NCI-H1417 (cell line): ENCODE measurements at places on chromosomes 5 and 9.

GRCh38 chr5:56774957-56775356 is 40.4 kb upstream of the MAP3K1 start:
- no peak for DNase-seq

GRCh38 chr5:4230786-4231641 is 635.4 kb downstream of the IRX1 start:
- DNase-seq = no peak

DNA sequence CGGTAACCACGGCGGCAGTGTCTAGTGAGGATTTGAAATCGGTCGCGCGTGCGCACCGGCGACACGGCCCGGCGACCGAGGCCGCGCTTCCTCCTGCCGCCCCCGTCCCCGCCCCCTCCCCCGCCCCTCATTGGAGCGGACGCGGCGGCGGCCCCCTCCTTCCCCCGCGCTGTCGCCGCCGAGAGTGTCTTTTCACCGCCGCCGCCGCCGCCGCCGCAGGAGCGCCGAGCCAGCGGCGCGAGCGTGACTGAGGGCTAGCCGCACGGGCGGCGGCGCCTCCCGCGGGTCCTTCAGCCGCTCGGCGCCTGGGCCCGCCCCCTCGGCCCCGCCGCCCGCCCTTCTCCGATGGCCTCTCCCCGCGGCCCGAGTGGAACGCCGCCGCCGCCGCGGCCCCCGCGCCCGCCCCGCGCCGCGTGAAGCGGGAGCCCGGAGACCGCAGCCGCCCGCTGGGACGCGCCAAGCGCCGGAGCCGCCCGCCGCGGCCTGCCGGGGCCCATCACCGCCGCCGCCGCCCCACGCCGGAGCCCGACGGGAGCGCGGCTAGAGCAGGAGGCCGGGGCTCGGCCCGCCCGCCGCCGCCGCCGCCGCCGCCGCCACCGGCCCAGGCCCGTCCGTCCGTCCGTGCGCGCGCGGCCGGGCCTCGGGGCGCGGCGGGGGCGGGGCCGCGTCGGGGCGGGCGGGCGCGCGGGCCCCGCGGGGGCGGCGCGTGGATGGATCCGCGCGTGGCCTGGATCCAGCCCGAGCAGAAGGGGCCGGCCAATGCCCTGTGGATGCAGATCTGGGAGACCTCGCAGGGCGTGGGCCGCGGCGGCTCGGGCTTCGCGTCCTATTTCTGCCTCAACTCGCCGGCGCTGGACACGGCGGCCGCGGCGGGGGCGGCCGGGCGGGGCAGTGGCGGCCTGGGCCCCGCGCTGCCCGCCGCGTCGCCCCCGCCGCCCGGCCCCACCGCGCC is at the start of gene TENT4A:
Gene TENT4A, plus strand, starts transcription at position 159 of the 952 bp plus-strand sequence. Its CDS starts 552 bp downstream, at position 711.
- DNase-seq = peak; percentile 97

DNA sequence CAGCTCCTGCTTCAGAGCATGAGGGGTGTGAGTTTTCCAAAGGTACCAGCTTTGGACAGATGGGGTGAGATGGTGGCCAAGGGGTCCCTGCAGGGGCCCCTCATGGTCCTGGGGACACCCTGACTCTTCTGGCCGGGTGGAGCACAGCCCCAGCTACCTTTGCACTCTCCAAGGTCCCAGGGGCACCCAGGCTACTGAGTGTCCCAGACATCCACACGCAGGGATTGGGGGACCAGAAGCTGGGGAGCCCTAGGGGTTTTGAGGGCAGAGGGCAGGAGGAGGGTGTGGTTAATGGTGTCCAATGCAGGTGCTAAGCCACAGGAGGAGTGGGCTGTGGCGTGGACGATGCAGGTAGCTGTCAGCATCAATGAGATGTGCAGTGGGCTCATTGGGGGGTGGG is 16.0 kb upstream of the CLPTM1L start:
- DNase-seq = no peak

DNA sequence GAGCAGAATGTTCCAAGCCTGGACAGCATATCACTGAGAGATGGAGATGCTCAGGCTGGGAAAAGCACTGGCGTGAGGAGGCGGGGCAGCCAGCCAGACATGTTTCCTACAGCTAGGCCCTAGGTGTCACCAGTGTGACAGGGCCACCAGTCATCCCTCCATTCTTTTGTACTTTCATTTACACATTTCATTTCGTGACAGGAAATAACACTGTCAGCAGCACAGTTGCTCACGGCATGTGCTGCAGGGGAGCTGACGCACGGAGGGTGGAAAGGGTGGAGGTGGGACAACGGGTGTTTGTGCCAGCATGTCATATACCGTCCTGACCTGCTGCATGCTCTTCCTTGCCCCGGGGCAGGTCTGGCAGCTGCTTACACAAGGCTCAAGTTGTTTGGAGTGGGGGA is 14.8 kb upstream of the CEMIP2 start:
- peak; percentile 82 for DNase-seq

DNA sequence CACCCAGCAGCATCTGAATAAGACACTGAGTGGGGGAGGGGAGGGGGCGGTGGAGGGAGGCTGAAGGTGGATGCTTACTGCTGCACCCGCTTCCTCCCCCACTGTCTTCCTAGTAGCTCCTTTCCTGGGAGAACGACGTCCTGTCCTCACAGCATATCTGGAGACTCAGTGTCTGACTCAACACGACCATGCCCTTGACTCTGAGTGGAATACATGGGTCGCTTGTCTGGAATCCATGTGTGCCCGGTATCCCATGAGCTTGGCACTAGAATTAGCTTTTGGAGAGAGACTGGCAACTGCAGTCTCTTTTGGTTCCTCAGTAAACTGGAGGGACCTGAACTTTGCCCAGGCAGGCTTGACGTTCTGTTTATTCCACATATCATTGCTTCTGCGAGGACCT is 125.4 kb upstream of the FAM120A start:
- DNase-seq = no peak

- no peak for DNase-seq
Observed at GRCh38 chr9:68897577-68898145, 116.3 kb downstream of the PRKACG start.

DNA sequence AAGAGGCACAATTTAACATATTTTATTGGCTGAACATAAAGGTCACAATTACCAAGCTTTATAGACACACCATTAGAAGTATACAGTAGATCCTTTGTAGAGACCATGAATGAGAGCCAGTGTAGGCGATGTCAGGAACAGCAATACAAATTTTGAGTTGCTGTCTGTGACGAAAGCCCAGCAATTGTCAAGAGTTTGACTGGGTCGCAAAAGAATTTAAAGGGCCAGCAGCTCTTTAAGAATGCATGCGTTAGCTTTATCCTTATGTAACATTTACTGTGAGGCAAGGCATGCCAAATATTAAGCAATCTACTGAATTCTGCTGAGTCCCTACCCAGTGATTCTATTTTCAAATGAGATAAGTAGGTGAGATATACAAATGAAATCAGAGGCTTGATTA is 236.9 kb downstream of the ARRDC3 start:
- DNase-seq = no peak
